Uterus (tissue), 4 donors: ENCODE measurements at places on chromosomes 11 and 22.

DNA sequence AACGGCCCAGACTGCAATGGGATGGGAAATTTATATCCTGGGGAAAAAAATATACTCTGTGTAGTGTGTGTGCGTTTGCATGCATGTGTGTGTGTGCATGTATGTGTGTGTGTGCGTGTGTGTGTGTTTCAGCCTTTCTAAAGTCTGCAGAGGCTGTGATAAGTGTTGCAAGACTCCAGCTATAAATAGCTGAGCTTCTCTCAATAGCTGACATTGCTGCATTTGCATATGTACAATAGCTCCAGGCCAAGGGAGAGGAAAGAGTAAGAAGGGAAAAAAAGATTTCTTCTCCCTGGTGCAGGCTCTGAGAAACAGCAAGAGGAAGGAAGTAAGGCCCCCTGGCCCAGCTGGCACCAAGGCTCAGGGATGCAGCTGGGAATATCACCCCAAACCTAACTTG is 483.0 kb downstream of the MN1 start:
- DNase-seq: peak; percentile 59

GRCh38 chr11:95698676-95699557 is 90.7 kb downstream of the FAM76B start:
- no peak for DNase-seq

- no peak for DNase-seq
These were observed 54.3 kb downstream of the SPATA19 start for GRCh38 chr11:133790995-133791394.

- peak; percentile 37 for DNase-seq
These were observed 69.4 kb downstream of the OSBP2 start for GRCh38 chr22:30763815-30764673.

DNA sequence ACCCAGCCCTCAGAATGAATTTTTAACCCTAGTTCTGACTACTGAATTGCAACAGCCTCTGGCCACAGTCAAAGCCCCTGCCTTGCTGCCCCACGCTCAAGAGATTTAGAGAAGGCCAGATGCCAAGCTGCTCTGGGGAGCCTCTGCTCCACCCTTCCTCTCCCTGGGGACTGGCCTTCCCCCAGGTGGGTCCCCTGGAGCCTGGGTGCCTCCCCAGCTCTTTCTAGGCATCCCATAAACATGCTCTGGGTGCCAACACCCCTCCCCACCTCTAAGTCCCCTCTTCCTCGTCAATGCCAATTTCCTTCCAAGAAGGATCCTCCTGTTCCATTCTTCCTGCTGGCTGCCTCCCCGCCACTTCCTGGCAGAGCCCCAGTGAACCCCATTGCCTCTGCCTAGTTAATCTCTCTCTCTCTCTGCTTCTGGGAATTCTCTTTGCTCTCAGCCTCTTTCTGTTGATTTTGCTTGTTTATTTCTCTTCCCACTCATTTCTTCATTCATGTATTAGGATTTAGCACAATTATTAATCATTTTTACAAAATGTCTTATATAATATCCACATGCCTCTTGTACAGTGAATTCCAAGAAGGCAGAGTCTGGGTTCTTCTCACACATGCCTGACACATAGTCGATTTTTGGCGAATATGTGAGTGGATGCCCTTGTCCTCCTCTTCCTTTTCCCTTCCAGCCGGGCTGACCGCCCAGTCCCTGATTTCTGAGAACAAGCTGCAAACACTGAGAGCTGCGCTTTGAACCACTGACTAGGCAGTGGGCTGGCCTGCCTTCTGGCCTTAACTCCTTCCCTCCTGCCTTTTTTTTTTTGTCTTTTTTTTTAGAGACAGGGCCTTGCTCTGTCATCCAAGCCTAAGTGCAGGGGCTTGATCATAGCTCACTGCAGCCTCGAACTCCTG is 17.5 kb downstream of the UQCR10 start:
- DNase-seq: peak; percentile 41

DNA sequence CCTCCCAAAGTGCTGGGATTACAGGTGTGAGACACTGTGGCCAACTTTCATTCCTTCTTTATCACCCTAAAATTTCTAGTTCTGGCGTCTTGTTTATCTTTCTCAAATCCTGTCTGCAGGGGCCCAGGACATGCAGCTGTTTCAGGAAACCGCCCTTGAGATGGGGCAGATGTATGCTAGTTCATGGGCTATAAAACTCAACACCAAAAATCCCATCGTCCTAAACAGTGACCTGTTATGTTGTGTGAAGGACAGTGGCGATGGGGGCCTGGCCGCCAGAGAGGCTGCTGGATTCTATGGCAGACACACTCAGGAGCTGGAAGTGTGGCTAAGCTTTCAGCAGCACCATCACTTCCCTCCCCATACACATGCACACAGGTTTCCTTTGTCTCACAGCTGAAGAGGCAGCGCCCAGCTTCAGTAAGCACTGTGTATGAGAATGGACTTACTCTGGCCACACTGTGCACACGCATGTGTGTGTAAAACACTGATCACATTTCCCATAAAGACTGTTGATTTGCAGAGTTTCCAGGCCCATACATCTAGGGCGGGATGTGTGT is 36.7 kb downstream of the MARK2 start:
- no peak for DNase-seq

- DNase-seq: no peak
These were observed 14.6 kb downstream of the SPECC1L start for GRCh38 chr22:24285245-24285644.

GRCh38 chr11:69396051-69396947 is 85.2 kb upstream of the LINC01488 start:
- no peak for DNase-seq

- DNase-seq: no peak
These were observed 277.6 kb downstream of the BRD1 start for GRCh38 chr22:49550141-49550430.

GRCh38 chr11:62401356-62401755 is 17.5 kb upstream of the SCGB1A1 start:
- DNase-seq: no peak

DNA sequence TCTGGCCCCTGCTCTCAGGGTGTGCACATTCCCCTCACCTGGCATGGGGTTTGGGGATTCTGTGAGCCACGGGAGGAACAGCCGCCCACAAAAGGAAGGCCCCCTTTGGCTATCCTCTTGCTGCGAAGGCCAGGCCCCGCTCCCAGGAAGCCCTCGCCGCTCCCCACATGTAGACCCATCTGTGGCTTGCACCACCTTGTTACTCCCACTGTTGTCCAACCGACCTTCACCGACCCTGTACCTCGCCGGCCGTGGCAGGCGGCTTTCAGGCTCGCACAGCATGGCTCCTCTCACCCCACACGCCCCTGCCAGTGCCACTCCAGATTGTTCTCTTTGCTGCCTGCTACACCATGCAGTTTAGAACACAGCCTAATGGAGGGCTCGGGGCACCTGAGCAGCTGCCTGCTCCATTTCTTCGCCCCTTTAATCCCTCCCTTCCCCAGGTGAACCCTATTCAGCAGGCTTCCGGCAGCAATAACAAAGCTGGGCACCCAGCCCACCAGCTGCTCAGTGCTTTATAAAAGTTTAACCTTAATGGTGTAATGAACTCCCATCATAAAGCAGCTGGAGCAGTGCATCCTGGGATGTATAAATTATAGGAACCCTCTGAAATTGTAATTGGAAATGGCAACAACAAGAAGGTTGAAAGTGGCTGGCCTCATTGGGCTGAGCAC is 10.7 kb downstream of the DAGLA start:
- DNase-seq: no peak

- peak; percentile 64 for DNase-seq
These were observed 57.0 kb downstream of the BCR start for GRCh38 chr22:23237201-23237798.

- no peak for DNase-seq
These were observed 173.7 kb downstream of the ADAMTS15 start for GRCh38 chr11:130622141-130622542.
